ENCODE measurements at places on chromosomes 1 and 21. TPM values are rescaled to one million over a fixed set of nuclear protein-coding genes. Genes with fewer than 3 reads are reported as not detected.

DNA sequence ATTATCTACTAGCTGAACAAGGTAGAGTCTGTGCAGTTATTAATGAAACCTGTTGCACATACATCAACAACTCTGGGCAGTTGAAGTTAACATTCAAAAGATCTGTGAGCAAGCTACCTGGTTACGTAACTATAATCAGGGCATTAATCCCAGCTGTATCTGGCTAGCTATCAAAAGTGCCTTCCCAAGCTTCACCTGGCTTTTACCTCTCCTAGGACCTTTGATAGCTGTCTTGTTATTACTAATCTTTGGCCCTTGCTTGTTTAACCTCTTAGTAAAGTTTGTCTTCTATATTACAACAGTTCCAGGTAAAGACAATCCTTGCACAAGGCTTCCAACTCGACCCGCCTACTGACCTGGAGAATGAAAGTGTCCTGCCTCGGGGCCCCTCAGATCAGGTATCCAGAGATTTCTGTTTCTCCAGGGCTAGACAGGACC is 29.6 kb upstream of the SLC6A9 start:
- DNase-seq, result no peak

- no peak for DNase-seq
These were observed 25.8 kb downstream of the RRP1 start for GRCh38 chr21:43815107-43815613.

DNA sequence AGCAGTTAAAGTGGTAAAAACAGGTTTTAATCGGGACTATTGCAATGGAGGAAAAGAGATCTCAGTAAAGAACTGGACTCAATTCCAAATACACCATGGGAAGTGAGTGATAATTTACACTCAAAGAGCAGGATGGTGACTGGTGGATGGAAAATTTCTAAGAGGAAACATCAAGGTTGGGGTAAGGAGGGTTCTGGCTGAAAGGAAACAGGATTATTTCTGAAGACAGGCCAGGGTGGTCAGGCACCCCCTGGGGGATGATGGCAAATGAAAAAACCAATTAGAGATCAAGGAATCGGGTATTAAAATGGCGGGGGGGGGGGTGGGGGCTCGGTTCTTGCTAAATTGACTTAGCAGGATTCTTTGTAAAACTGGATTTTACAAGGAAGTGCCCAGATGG is 12.3 kb upstream of the HSD11B1 start:
- DNase-seq, result no peak

The CAMK2N1 gene
- 4.4 TPM for total RNA-seq

The DDI2 gene
- total RNA-seq, result 27.7 TPM

The CLDN17 gene
- total RNA-seq, result not detected

DNA sequence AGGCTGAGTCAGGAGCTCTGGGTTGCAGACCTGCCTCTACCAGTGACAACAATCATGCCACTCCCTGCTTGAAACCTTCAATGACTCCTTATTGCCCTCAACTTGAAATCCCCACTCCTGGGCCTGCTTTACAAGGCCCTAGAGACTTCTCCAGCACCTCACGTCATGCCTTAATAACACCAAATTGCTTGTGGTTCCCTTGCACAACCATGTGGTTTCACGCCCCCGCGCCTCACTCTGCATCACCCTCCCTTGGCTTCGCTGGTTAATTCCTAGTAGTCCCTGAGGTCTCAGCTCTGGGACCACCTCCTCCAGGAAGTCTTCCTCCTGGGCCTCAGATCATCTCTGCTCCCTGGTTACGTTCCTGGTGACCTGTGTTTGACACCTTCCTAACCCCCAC is 33.0 kb downstream of the EPHA2 start:
- DNase-seq, result no peak

DNA sequence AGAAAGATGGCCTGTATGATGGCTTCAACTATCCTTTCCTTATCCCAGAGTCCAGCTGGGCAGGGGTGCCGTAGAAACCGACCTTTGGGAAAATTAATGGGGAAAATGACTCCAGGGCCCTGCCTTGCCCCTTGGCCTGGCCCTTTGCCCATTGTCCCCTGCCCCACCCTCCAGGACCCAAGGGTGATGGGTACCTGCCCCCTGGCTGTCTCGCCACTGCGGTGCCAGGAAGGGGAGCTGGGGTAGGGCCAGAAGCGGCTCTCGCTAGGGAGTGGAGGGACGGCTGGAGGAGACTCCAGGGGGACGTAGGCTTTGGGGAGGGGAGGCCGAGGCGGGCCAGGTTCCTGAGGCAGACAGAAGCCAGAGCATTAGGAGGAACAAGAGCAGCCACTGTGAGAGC is 29.1 kb upstream of the GOLT1A start:
- no peak for DNase-seq

GRCh38 chr21:45475797-45476570 is 66.3 kb downstream of the SLC19A1 start:
- DNase-seq, result no peak

DNA sequence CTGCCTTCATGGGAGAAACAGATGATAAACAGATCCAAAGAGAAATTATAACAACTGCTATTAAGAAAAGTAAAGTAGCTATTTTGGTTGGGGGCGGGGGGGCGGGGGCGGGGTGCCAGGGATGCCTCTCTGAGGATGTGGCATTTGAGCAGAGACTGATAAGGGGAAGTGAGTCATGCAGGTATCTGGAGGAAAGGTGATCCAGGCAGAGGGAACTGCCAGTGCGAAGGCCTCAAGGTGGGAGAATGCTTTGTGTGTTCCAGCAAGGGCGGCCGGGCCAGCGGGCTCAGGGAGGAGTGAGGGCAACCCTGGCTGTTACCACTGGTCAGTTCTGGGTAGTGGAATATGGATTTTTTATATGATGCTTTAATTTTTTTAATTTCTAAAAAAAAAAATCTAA is 7.0 kb upstream of the TNFRSF1B start:
- no peak for DNase-seq

- peak; percentile 72 for DNase-seq
These were observed 152.2 kb downstream of the SIPA1L2 start for GRCh38 chr1:232477728-232478127.

DNA sequence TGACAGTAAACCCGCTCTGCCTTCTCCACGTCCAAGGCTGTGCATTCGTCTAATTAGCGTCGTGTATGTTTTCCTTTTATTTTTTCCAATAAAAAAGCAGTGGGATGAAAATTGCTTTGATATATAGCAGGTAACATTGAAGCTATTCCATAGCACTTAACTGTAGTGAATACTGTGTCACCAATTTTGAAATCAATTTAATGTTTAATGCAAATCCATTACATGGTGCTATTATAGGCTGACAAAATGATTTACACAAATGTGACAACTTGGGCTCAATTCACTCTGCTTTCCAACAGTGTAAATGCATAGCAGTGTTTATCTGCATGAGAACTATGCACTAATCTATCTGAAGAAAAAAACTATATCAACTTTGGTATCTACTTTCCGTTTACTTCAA is 264.8 kb downstream of the TM2D1 start:
- DNase-seq, result no peak

The SELL gene
- total RNA-seq, result 0.31 TPM

DNA sequence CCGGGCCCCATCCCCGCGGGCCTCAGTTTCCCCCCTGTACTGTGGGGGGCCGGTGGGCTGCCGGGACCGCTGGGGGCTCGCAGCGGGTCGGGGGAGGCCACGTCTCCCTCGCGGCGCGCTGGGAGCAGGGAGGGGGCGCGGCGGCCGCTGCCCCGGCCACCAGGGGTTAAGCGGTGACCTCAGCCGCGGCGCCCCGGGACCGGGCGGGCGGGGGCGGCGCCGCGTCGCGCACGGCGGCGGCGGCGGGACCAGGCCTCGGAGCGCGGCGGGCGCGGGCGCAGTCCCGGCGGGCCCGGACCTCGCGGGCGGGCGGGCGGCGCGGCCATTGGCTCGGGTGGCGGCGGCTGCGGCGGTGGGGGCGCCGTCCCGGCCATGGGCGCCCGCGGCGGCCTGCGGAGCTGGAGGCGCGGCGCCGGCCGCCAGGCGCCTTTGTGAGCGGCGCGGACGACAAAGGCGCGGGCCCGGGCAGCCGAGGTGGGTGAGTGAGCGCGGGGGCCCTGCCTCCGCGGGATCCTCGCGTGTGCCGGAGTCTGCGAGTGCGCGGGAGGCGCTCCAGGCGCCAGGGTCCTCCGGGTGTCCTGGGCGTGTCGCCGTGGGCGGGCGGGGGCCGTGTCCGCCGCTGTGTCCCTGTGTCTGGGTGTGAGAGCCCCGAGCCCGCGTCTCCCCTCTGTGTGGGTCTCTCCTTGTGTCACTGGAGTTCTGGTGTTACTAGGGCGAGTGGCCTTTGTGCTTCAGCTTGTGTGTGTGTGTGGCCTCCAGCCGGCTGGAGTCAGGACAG is at the start of gene ARHGEF10L:
TSS of gene ARHGEF10L (plus strand) at position 222 of the 778 bp plus-strand sequence. CDS start 40,898 bp downstream, outside the sequence.
- no peak for DNase-seq

The KCNJ10 gene
- 0.08 TPM for total RNA-seq

The HTR6 gene
- total RNA-seq, result 0.10 TPM

The OR2M4 gene
- not detected for total RNA-seq

DNA sequence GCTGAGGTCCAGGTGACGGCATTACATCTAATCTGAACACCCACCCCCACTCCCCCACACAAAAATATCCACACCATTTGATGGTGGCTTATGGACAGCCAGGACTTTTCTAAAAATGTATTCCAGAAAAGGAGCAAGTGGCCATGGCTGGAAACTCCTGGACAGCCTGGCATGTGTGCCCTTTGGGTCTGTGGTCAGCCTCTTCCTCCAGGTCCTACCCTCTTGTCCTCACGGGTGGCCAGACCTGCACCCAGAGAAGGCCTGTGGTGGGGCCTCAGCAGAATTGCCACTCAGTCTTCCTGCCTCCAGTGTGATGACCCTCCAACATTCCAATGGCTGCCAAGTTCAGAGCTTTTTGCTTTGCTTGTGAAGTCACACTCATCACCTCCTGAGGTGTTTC is 600.6 kb downstream of the AJAP1 start:
- no peak for DNase-seq

GRCh38 chr1:116260115-116260514 is 112.9 kb upstream of the ATP1A1 start:
- DNase-seq, result no peak

The RNF115 gene
- total RNA-seq, result 14.5 TPM

GRCh38 chr1:63969441-63969901 is 195.7 kb downstream of the ROR1 start:
- no peak for DNase-seq

GRCh38 chr1:157252473-157252872 is 114.3 kb upstream of the ETV3 start:
- no peak for DNase-seq

The FALEC gene
- total RNA-seq, result 1.0 TPM

The MYBPH gene
- not detected for total RNA-seq

DNA sequence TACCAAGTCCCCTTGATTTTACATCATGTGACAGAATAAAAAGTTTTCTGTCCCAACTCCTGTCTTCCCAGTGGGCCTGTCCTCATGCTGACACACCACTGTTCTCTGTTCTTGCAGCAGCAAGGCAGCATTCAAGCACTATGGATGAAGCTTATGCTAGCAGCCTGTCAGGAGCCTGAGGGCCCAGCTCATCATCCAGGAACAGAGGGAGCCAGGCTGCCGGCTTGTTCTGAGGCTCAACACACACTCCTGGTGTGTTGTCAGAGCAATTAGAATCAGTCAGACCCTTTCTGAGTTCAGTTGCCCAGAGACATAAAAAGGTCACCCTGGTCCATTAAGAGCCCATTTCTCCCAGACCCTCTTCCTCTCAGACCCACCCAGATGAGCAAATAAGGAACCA is 282.9 kb downstream of the SEC16B start:
- no peak for DNase-seq

DNA sequence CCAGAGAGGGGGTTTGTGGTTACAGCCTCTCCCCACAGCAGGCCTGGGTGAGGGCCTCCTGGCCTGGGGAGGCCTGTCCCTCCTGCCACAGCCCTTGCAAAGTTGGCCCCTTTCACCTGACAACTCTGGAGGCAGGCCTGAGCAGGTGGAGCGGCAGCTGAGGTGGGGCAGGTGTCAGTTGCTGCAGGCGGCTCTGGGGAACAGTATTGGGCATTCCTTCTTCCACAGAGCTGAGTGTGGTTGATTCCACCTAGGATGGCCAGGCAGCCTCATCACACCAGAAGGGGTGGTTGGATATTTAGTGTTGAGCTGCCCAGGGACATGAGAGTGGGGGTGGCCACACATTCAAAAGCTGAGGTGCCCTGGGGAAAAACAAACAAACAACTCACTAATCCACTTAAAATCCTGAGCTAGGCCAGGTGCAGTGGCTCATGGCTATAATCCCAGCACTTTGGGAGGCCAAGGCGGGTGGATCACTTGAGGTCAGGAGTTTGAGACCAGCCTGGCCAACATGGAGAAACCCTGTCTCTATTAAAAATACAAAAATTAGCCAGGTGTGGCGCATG is 31.1 kb downstream of the PIGP start:
- DNase-seq, result no peak

DNA sequence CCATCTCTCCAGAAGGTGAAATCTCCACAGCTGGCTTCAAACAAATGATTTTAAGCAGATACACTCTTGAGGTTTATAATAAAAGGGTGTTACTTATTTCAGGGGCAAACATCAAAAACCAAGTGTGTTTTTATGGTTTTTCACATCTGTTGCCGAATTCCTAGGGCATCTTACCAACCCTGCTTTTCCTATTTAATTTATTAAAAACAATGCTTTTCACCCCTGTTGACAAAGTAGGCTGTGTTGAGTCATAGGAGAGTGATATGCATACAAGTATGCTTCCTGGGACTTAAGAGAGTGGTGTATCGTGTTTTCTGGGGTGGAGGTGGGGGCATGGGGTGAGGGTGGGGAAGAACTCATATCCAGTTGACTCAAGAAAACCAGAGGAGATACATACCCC is 29.3 kb upstream of the IL20 start:
- DNase-seq, result no peak

The ADCY10 gene
- total RNA-seq, result 0.10 TPM

The TEX35 gene
- not detected for total RNA-seq

DNA sequence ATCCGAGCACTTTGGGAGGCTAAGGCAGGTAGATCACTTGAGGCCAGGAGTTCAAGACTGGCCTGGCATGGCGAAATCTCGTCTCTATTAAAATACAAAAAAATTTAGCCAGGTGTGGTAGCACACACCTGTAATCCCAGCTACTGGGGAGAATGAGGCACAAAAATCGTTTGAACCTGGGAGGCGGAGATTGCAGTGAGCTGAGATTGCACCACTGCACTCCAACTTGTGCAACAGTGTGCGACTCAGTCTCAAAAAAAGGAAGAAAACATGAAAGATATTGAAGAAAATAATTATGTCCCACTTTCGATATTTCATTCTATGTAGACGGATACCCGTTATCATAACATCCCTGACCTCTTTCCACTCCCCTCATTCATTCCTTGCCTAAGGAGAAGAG is 19.2 kb downstream of the TUT4 start:
- DNase-seq, result no peak

The POLR3GL gene
- 14.9 TPM for total RNA-seq

- no peak for DNase-seq
These were observed 130.4 kb downstream of the HS2ST1 start for GRCh38 chr1:87044840-87045239.

GRCh38 chr1:160665330-160666078 is 18.7 kb upstream of the SLAMF1 start:
- DNase-seq, result no peak

DNA sequence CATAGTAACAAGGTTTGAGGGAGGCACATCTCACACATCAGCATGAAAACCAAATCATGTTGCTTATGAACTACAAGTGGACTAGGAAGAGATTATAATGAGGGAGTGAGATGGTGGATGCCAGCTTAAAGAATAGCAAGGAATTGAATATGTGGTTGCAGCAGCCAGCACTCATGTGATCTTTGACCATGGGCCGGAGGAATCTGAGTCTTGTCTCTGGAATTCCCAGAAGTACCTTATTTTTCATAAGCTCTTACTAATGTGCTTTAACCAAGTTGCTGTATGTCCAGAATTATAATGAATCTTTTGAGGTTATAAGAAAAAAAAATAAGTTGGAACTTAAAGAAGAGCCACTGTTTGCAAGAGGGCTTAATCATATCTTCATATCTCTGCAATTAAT is 97.0 kb downstream of the DISP1 start:
- DNase-seq, result no peak
